ENCODE measurements at places on chromosomes 2 and 18.
A peak's percentile ranks its signal among the peaks of the same experiment; 100 is the strongest.

GRCh38 chr18:2627821-2628276 lies 27.7 kb upstream of the SMCHD1 start:
- peak; percentile 20 for DNase-seq

- no peak for DNase-seq
Measured at GRCh38 chr2:69213782-69214181, 173.2 kb downstream of the GFPT1 start.

GRCh38 chr18:79436556-79437275 lies 41.0 kb downstream of the NFATC1 start:
- no peak for DNase-seq

GRCh38 chr2:21067125-21067524 lies 23.3 kb upstream of the APOB start:
- DNase-seq: no peak

DNA sequence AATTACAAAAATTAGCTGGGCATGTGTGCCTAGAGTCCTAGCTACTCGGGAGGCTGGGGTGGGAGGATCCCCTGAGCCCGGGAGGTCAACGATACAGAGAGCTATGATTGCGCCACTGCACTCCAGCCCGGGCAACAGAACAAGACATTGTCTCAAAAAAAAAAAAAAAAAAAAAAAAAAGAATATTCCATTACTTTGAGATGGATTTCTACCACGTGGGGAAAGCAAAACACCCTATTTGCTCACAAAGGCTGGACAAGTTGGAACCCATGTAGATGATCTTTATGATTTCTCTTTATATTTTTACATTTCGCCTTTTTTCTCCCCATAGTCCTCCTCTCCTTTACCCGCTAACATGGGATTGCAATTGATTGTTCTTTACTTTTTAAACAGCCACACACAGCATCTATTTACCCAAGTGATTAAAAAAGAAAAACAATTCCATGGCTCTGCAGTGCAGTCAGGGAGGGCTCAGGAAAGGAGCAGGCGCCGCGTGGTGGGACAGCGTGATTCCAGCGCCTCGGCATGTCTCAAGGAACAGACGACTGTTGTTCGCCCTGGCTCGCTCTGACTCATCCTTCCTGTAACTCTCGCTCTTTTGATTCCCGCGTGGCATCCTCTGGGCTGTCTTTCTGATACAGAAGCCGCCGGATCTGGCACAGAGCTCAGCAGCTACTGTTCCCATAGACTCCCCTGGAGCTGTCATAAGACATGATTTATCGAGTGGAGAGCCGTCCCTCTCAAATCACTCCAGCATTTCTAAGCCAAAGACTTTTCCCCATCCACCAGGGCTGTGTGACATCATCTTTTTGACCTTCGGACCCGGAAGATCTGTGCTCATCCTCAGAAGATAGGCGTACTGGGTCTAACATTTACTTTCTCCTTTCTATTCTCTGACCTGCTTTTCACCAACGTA lies 230.4 kb upstream of the AGAP1 start:
- no peak for DNase-seq

GRCh38 chr2:241151934-241152660 lies 1.8 kb downstream of the PPP1R7 start:
- no peak for DNase-seq

DNA sequence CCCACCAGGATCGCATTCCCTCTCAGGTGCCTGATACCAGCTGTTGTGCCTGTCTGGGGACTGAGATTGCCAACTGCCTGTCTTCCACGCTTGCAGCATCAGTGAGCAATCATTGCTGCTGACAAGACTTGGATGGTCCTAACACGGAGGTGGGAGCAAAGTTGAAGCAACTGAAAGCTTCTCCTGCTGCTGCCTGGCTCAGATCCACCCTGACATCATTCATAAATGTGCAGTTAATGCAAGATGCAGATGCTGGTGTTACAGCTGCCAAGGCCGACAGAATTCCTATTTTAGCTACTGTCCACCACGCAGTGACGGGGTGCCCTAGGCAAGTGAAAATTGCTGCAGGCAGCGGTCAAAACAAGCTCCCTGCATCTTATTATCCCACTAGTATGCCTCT lies 131.4 kb downstream of the VWC2L start:
- DNase-seq: no peak

DNA sequence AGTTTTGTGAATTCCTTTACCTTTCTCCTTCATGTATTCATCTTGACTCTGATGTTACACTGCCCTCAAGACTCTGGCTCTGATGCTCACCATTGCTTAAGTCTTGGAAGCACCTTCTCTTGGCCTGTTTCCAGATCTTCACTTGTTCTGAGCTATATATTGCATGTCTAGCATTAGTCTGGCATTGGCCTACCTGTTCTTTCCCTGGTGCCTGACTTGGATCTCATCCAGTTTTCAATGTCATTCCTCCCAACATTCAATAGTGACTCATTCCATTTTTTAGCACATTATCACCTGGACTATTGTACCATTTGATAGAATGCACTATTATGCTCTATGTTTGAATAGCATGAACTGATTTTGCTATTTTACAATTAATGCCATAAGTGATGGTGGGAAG lies 127.3 kb upstream of the NYAP2 start:
- DNase-seq: no peak

GRCh38 chr2:9734308-9734707 lies 103.5 kb upstream of the YWHAQ start:
- DNase-seq: no peak

Measured in stimulated activated CD8-positive, alpha-beta memory T cell treated with anti-CD3 and anti-CD28 coated beads, Interleukin-7, amount 100 ng/mL, for 48 hours (primary cell).